ENCODE measurements at places on chromosomes 4 and X. TPM values are rescaled to one million over a fixed set of nuclear protein-coding genes. Genes with fewer than 3 reads are reported as not detected.

GRCh38 chr4:85672116-85672515 lies 197.2 kb downstream of the ARHGAP24 start:
- DNase-seq, result no peak

Gene MOSPD2
- total RNA-seq, result 3.2 TPM

- no peak for DNase-seq
Observed at GRCh38 chrX:34999702-35000101, 57.1 kb downstream of the FAM47B start.

DNA sequence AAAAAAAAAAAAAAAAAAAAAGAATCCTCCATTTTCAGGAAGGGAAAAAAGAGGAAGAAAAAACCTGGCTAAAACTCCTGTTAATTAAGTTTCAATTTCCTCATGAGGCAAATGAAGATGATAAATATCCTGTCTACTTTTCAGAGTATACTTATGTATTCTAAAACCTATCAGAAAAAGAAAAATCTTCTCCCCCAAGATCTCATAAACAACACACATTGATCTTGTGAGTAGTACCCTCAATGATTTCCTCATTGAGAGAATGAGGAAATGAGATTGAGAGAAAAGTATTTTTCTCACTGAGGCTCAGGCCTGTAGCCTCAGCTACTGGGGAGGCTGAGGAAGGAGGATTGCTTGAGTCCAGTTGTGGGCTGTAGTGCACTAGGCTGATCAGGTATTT lies 146.7 kb downstream of the TET2 start:
- DNase-seq, result no peak

DNA sequence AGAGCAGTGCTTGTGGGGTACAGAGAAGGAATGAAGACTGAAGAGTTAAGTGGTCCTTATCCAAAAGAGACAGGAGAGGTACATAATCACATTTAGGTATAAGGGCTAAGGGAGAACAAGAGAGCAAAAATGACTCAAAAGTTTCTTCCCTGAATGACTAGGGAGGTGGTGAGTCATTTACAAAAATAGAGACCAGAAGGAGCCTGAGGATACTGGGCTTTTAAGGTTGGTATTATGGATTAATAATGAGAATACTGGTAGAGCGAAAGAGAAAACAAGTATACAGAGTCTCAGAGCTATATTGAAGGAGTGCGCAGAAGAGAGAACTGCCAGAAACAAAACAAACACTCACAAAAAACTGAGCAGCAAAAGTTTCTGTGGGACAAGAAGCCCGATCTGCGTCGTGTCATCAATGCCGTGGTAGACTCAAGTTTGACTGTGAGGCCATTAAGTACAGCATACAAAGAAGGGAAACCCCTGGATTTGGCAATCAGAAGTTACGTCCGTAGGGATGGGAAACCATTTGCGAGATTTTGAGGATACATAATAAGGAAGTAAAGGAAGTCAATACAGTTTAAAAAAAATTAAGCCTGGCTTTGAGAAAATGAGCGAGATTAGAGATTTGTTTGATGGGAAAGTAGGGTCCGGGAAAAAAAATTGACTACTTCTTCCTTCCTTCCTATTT lies 129.1 kb upstream of the STIM2 start:
- no peak for DNase-seq

DNA sequence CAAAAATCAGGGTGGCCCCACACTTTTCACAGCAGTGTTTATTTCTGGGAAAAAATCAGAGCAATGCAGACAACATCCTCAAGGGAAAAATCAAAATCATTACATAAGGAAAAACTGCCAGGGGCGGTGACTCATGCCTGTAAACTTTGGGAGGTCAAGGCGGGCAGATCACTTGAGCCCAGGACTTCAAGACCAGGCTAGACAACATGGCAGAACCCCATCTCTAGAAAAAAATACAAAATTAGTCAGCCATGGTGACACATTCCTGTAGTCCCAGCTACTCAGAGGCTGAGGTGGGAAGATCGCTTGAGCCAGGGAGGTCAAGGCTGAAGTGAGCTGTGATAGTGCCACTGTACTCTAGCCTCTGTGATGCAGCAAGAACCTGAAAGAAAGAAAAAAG lies 102.8 kb downstream of the NAF1 start:
- no peak for DNase-seq

GRCh38 chr4:190016369-190017289 lies 10.4 kb downstream of the FRG2 start:
- DNase-seq, result no peak

GRCh38 chr4:788636-789297 lies 37.2 kb downstream of the CPLX1 start:
- no peak for DNase-seq

Gene MAP3K15
- not detected for total RNA-seq

GRCh38 chrX:68848189-68848940 lies 19.5 kb downstream of the EFNB1 start:
- DNase-seq, result no peak

Gene UGT2B17
- total RNA-seq, result 1.9 TPM

- DNase-seq, result no peak
Observed at GRCh38 chrX:44735498-44735897, 108.3 kb upstream of the DUSP21 start.

DNA sequence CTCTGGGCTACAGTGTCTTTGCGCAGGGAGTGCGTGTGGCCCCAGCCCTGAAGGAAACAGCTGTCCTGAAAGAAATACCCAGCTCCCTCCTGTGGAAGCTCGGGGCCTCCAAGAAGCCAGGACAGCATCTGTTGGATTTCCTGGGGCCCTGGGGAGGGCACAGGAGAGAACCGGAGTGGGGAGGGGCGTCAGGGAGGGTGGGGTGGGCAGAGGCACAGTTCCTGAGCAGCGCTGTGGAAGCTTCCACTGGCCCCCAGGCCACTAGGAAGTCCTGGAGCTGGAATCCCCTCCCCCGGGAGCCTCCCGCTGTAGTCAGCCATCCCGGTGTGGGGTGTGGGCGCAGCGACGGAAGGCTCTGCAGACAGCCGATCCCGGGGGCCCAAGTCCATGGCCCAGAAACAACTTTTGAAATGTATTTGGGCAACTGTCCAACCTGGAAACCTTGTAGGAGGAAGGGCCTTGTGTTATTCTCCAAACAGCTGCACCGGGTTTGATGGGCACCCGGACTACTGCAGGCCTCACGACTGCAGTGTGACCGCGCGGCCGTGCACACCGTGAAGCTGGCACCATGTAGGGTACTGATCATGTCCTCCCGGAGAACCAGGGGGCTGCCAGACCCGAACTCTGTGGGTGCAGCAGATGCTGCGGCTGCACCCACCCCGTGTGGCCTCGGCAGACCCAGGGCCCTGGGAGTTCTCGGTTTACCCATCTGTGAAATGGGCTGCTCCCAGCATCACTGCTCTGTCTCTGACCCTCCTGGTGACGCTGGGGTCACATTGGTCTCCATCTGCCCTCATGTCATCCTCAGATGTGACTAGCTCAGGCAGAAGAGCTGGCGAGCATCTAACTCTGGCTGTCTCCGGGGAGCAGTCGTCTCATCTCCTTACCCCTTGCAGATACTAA lies 68.5 kb upstream of the HMX1 start:
- no peak for DNase-seq

Gene SNX12
- 31.7 TPM for total RNA-seq

Gene PABPC1L2B
- total RNA-seq, result not detected

Gene FREM3
- total RNA-seq, result not detected

- DNase-seq, result peak; percentile 11
Observed at GRCh38 chrX:9885150-9885549, 82.0 kb upstream of the CLDN34 start.

Measured in gastrocnemius medialis (tissue), 4 donors.